ENCODE measurements at places on chromosomes 5 and 9.
A peak's percentile ranks its signal among the peaks of the same experiment; 100 is the strongest.

DNA sequence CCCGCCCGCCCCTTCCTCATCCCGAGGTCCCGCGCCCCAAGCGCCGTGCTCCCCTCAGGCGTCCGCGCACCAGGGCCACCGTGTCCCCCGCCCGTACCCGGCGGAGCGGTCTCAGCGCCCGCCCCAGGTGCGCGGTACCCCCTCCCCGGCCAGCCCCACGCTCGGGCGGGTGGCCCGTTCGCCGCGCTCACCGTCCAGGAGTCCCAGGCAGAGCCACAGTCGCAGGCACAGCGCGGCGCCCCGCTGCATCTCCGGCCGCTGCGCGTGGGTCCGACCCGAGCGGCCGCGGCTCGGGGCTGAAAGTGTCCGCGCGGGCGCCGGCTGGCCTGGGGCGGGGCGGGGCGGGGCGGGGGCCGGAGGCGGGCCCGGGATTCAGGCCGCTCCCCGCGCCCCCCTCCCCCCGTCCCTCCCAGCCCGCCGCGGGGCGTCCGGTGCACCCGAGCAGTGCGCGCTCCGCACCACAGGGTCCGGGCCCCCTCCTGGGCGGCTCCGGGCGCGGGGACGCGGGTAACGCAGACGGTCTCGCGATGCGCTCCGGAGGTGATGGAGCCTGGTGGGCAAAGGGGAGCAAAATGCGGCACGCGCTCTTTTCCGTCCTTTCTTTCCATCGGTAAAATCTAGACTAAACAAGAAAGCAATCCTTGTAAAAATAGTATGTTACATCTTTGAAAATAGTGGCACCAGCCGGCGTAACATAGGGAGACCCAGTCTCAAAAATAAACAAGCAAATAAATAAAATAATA is at the start of gene FLT4:
TSS of gene FLT4 (minus strand) at position 304 of the 743 bp plus-strand sequence. CDS start at position 249, 55 bp downstream.
- DNase-seq, result no peak

DNA sequence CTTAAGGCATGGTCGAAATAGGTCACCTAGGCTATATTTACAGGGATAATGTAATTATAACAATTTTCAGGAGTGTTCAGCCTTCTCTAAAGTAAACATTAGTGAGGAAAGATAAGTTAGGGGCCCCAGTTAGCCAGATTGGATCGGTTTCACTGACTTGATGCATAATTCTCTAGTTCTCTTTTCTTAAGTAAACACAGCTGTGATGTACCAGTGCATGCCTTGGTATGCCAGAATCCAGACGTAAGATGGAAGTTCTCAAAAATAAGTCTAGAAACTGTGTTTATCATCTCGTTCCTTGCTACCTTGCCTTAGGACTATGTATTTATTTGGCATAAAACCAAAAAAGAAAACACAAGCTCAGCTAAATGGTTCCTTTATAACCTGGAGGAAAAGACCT is 442.2 kb upstream of the CLINT1 start:
- DNase-seq, result no peak

DNA sequence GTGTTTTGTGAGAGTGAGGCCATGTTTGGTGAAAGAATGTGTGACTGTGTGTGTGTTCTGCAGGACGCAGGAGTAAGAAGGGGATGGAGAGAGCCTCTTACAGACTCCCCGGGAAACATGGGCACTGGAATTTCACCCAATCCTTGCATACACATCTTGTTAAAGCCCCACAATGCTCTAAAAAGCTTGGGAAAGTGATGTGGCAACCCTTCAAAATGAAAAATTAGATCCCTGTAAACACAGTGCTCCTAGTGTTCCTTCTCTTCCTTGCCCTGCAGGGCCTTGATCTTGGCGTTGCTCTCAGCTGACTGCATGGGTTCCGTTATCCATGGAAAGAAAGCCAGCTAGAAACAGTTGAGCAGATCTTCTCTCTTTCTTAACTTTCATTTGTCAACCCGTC is 701.7 kb downstream of the SEMA5A start:
- DNase-seq, result no peak

GRCh38 chr5:79499640-79500273 is 14.2 kb downstream of the HOMER1 start:
- no peak for DNase-seq

- DNase-seq, result no peak
These were observed 17.0 kb downstream of the EPB41L4B start for GRCh38 chr9:109303900-109304299.

- no peak for DNase-seq
These were observed 397.1 kb downstream of the TLE1 start for GRCh38 chr9:81292056-81292805.

GRCh38 chr5:149030392-149030791 is 32.5 kb downstream of the SH3TC2 start:
- peak; percentile 26 for DNase-seq

GRCh38 chr5:39209924-39210323 is 9.4 kb downstream of the FYB1 start:
- no peak for DNase-seq

Measured in epithelial cell of prostate (primary cell).